ENCODE measurements at places on chromosomes 3 and 15.

DNA sequence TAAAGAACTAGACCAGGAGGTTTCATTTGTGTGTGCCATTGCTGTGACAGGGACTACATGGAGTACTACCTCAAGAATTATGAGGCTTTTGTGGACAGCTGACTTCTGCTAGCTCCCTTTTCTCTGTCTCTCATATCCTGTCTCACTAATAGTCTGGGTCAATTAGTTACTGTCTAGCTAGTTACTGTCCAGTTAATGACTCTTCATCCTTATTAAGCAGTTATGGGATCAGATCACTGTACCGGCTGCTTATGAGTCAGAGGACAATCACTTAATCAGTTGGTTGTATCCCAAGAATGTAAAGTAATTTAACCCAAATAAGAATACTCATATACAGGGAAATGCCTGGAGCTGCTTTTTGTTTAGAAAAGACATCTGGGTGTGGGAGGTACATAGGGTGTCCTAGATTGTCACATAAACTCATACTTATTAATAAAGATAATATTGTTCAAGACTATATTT lies 158.0 kb downstream of the CDIN1 start:
- DNase-seq: peak; percentile 10

DNA sequence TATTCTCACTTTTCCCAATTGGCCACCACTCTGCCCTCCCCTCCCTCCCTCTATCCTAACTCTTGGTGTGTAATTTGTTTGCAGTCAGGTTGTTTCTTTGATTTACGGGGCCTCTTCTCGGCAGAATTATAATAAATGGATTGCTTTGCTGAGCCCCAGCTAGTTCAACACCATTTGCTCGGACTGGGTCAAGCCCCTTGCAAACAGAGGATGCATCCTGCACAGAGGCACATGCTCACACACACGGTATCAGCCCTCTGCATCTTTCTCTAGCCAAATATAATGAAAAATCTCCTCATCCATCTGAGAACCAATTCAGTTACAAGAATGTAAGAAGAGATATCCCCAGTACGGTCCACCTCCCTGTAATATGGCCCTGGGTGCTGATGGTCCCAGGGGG lies 97.7 kb downstream of the EPHB1 start:
- DNase-seq: no peak

DNA sequence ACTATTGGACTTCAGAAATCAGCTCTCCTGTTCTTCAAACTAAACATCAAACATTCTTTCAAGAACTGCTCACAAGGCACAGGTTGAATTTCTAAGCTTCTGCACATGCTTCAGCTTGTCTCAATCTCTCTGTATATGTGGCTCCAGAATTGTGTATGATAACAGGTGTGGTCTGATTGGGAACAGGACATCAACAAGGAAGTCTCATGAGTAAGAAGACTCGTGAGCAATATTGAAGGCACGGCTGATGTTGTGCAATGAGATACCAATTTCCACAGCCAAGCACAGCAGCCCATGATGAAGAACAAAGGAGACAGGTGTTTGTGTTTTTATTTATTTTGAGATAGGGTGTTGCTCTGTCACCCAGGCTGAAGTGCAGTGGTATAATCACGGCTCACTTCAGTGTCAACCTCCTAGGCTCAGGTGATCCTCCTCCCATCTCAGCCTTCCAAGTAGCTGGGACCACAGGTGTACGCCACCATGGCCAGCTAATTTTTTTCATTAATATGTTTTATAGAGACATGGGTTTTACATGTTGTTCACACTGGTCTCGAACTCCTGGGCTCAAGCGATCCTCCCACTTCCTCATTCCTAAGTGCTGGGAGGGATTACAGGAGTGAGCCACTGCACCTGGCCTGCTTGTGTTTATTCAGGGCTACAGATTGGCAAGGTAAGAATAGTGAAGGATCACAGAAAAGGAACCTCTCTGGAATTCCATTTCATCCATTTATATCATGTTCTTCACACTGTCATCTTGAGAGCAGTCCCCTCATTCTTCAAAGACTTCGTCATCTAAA lies 32.2 kb upstream of the ABHD17C start:
- DNase-seq: no peak

- no peak for DNase-seq
Observed at GRCh38 chr15:88769161-88769971, 33.9 kb upstream of the ACAN start.

- DNase-seq: no peak
Observed at GRCh38 chr3:38308456-38308855, 26.4 kb downstream of the SLC22A14 start.

- no peak for DNase-seq
Observed at GRCh38 chr15:30044377-30044776, 38.4 kb upstream of the GOLGA8J start.

DNA sequence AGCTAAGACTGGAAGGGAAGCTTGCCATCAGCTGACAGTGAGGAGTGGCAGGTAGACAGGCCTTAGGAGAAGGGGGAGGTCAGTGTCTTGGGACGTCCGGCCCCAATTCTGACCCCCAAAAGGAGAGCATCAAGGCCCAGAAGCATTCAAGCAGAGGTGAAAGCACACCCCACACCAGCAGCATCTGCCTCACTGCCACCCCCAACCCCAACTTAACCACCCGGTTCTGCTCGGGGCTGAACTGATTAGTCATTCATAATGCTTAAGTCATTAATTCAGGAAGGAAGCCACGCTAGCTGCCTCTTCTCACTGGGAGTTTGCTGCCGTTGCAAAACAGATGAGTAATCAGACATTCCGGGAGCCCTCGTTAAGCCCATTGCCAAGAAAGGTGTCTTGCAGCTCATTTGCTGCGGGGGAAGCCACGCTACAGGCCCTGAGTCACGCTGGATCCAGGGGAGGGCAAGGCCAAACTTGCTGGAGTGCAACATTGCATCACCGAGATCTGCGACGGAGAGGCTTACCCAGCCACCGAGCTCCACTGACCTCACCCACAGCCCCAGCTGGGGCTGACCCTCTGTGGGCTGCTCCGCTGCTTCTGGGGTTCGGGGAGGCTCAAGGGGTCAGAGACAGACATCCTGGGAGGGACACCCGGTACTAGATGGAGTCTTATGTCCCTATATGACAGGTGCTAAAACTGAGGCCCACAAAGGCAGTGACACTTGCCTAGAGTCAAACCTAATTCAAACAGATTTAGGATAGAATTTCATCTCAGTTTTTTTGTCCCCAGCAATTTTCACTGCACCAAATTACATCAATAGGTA lies 46.4 kb upstream of the HES1 start:
- peak; percentile 100 for DNase-seq

GRCh38 chr3:43285644-43286043 lies 696 bp upstream of the SNRK start:
- DNase-seq: no peak

- DNase-seq: no peak
Observed at GRCh38 chr3:185760550-185760949, 64.3 kb downstream of the IGF2BP2 start.

- no peak for DNase-seq
Observed at GRCh38 chr3:153043729-153044328, 118.2 kb upstream of the RAP2B start.

DNA sequence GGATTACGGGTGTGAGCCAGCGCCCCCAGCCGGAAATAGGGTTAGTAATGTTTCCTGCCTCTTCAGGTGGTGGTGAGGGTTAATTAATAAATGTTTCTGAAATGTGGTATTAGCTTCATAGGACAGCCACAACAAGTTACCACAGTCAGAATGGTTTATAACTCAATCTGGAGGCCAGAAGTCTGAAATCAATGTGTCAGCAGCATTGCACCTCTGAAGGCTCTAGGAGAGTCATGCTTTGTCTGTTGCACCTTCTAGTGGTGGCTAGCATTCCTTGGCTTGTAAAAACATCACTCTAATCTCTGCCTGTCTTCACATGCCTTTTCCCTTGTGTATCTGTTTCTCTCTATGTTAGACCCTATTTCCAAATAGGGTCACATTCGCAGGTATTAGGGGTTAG lies 7.8 kb upstream of the RPSA start:
- DNase-seq: no peak

DNA sequence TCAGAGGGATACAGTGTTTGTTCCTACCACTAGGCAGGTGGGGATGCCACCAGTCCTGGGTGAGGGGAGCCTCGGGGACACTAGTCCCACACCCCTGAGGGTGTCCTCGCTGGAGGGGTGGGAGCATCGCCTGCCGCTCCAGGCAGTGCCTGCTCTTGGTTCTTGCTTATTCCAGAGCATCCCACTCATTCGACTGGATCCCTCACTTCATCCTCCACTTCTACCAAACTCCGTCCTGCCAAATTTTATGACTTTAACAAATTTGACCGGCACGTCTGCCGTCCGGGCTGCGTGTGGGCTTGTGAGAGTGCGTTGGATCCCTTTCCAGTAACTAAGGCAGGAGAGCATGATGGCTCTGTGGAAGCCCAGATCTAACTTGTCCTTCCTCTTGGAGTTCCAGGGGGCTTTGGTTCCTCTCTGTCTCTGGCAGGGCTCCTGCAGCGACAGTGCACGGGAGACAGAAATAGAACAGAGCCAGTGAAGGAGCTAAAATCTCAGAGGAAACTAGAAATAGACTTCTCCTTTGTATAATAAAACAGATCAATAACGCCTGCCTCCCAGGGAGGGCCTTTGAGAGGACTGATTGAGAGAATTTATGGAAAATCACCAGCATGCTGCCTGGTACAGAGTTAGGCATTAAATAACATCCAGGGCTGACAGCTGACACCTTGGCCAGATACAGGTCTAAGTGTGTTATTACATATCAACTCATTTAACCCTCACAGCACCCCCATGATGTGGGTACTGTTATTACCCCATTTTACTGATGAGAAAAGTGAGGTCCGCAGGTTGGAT lies 34.5 kb downstream of the MGLL start:
- no peak for DNase-seq

GRCh38 chr15:25804451-25804850 lies 58.7 kb downstream of the ATP10A start:
- DNase-seq: no peak

DNA sequence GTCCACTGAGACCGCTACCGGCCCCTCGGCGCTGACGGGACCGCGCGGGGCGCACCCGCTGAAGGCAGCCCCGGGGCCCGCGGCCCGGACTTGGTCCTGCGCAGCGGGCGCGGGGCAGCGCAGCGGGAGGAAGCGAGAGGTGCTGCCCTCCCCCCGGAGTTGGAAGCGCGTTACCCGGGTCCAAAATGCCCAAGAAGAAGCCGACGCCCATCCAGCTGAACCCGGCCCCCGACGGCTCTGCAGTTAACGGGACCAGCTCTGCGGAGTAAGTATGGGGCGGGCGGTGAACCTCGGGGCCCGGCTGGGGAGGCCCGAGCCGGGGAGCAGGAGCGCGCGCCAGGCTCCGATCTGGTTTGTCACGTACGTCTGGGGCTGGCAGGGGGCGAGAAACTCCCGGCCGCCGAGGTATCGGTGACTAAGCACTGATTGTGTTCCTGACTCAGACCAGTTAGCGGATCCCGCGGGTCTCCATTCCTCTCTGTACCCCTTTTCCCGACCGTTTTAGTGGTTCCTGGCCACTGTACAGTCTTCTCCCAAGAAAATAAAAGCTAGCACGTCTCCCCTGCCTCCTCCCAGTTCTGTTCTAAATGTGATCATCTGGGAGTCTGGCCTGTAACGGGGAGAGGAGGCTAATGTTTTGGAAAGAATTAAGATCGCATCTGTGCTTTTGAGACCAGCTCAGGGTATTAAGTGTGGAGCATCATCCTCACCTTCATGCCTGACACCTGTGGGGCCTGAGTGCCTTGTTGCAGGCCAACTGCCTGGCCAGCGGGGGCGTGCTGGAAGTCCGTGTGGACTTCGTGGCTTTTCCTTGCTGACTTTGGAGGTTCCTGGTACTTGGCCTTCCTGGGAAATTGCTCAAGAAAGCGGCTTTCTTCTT lies 691 bp downstream of the MAP2K1 start:
- DNase-seq: no peak

- DNase-seq: no peak
Observed at GRCh38 chr15:31274496-31275330, 51.9 kb upstream of the KLF13 start.

DNA sequence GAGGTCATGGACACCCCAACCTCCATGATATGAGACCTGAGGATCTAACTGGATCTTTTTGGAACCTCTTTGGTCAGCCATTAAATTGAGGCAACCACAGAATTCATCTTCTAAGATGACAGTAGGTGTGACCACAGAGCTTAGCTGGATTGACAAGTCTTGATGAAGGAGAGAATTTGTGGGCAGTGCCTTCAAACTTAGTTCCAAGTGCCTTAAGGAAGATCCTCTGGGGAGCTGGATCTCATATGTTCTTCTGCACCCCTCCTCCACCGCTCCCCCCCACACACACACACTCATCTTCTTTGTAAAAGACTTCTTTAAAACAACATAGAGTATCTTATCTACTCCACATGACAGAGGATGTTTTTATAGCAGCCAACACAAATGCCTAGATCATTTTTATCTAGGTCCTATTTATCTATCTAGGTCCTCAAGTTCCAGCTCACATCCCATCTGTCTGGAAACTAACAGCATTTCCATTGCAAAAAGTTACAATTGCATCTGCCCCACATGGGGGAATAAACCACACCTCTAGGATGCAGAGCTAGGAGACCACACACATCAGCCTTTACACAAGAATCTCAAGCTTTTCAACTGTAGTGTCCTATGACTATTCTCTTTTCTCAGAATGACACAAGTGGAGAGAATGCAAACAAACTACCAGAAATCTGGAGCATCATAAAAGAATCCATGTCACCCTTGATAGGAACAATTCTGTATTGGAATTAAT lies 37.4 kb downstream of the WWTR1 start:
- DNase-seq: no peak

DNA sequence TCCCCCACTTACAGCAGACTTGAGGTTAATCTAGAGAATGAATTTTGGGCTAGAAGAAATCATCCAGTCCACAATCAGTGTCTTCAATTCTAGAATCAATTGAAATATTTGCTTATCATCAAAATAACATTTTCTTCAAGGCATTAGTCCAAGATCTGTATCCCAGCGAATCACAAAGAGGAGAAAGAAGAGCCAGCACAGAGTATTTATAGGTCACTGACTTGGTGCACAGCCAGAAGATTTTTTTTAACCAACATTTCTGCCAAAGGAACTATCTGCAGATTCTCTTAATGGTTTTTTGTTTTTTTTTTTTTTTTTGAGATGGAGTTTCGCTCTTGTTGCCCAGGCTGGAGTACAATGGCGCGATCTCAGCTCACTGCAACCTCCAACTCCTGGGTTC lies 178.2 kb downstream of the TNIK start:
- no peak for DNase-seq

- DNase-seq: no peak
Observed at GRCh38 chr3:114597012-114597411, 303.2 kb downstream of the TIGIT start.

GRCh38 chr3:8451696-8452095 lies 49.9 kb upstream of the LMCD1 start:
- DNase-seq: no peak

- DNase-seq: no peak
Observed at GRCh38 chr15:95639208-95639607, 691.3 kb upstream of the NR2F2 start.

DNA sequence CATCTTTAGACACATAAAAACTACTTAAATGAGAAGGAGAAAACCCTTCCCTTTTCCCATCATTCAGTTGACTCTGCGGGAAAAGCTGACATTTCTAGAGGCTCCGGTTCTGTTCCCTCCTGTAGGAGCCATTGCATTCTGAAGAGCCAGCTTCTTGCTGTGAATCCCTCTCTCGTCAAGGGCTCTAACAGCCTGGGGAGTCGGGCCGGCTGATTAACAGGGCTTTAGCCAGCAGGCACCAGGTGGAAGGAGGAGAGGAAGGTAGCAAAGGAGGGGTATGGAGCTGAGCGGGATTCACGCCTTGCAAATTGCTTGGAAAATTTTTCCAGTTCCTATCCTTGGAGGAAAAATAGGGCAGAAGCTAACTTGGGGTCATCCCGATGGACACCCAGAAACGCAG lies 108.3 kb upstream of the UBE2E1 start:
- no peak for DNase-seq
